Keratinocyte (primary cell): ENCODE measurements at places on chromosomes 12 and 14.

- peaks cover 4% of the 10 kb centered on the region for H3K36me3 ChIP-seq
- peaks cover 32% of the 10 kb centered on the region for H3K4me1 ChIP-seq
- no peak for DNase-seq
Observed at GRCh38 chr14:77316872-77317301, 3.8 kb downstream of the POMT2 start.

GRCh38 chr14:68935761-68936214, 43.3 kb downstream of the ACTN1 start:
- peaks cover 75% of the 10 kb centered on the region for H3K4me1 ChIP-seq
- peaks cover 49% of the 10 kb centered on the region for H3K36me3 ChIP-seq
- H3K4me3 ChIP-seq: no peak overlapping the region
- DNase-seq: no peak

- peaks cover 3% of the 10 kb centered on the region for H3K4me1 ChIP-seq
- H3K4me3 ChIP-seq: no peak overlapping the region
- no peak for DNase-seq
Observed at GRCh38 chr12:83886479-83886878, 1026.1 kb downstream of the SLC6A15 start.

DNA sequence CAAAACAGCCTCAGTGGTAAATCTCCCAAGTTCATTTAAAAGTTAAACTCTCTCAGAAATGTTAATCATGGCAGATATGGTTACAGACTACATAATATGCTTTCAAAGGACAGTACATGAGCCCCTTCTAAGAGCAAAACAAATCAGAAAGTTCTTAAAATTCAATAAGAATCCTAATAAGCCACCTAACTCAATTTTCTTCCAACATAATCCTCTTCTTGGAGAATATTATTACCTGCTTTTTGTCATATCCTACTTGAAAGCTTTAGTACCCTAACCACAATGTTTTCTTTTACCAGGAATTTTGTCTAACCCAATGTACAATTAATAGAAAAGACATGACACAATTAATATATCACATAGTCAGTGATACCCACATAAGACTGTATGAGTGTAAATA, 236.5 kb upstream of the ATP2B1 start:
- H3K4me1 ChIP-seq: peaks cover 26% of the 10 kb centered on the region
- no peaks in the 10 kb centered on the region for H3K36me3 ChIP-seq
- no peak overlapping the region for H3K27ac ChIP-seq
- no peak for DNase-seq

- H3K4me3 ChIP-seq: no peak overlapping the region
- no peak overlapping the region for H3K27ac ChIP-seq
- H3K27me3 ChIP-seq: no peaks in the 10 kb centered on the region
- no peak for DNase-seq
- H3K36me3 ChIP-seq: no peaks in the 10 kb centered on the region
Observed at GRCh38 chr12:2574355-2574935, 220.3 kb upstream of the FKBP4 start.

DNA sequence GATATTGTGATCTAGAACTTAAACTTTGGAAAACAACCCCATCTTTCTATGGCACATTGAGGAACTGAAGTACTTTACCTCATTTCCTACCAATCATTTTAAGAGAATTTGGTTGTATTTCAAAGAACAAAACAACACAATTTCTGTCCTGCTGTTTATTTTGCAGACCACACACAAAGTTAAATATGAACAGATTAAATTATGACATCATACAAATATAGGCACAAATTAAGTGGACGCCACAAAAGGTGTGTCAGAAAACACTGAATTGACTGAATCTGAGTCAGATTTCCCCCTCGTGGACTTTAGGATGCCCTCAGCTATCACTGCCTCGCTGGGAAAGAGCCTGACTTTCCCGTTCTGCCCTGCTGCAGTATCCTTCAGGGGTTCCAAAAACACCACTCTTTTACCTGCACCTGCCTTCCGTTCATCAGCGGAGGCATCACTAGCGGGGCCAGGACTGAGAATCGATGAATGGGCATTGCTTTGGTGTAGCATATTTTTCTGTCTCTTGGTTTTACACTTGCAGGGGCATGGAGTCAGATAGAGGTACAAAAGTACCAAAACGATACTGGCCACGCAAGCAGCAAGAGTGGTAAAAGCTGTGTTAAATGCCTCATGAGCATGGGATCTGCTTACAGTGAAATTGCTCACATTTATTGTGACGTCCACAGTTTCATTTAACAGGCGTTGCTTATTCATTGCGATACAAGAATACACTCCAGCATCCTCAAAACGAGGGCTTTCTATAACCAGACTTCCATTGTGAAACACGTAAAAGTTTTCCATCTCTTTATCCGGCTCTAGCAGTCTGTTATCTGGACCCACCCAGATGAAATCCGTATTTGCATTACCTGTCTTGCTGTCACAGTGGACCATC, 2.0 kb upstream of the PCED1B start:
- H3K27ac ChIP-seq: no peak overlapping the region
- H3K4me1 ChIP-seq: peaks cover 38% of the 10 kb centered on the region
- H3K4me3 ChIP-seq: peak overlapping the region; percentile 92
- H3K27me3 ChIP-seq: no peaks in the 10 kb centered on the region

GRCh38 chr12:128940090-128940888, 87.0 kb downstream of the GLT1D1 start:
- no peaks in the 10 kb centered on the region for H3K4me1 ChIP-seq
- no peaks in the 10 kb centered on the region for H3K27me3 ChIP-seq
- no peak for DNase-seq

DNA sequence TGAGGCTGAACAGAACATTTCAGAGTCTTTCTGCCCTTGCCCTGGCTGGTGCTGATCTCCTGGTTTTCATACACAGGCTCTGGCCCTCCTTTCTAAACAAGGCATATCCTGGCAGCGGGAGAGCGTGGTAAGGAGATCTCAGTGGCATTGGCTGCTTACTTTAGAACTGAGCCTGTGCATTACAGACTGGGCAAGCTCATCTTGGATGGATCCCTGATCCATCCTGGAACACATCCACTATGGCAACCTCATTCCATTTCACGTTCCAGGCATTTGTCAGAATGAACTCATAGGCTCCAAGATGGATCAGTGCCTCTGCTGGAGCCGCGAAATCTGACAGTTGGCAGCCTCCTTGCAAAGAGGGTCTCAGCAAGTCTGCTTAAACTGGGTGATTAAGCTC, 224.5 kb upstream of the PELI2 start:
- peaks cover 4% of the 10 kb centered on the region for H3K4me1 ChIP-seq
- no peak overlapping the region for H3K27ac ChIP-seq
- peaks cover 4% of the 10 kb centered on the region for H3K27me3 ChIP-seq
- H3K36me3 ChIP-seq: no peaks in the 10 kb centered on the region
- DNase-seq: no peak

- H3K4me1 ChIP-seq: no peaks in the 10 kb centered on the region
- no peak overlapping the region for H3K27ac ChIP-seq
- no peak for DNase-seq
- no peak overlapping the region for H3K4me3 ChIP-seq
Observed at GRCh38 chr12:20415641-20416040, 47.3 kb downstream of the PDE3A start.

DNA sequence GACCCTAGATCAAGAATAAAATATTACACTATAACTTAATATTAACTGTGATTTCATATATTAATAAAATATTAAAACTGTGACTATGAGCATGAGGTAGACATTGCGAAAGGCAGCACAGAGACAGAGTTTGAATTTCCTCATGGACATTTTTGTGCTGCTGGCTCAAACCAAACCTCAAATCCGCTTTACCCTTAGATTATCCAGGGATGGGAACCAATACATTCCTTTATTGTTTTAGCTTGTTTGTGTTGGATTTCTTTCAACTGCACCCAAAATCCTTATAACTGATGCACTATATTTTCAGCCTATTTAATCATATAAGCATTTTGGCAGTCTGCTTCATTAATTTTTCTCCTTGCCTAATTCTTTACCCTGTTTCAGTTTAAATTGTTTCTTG, 436.7 kb downstream of the ATP23 start:
- H3K27me3 ChIP-seq: no peaks in the 10 kb centered on the region
- H3K4me1 ChIP-seq: no peaks in the 10 kb centered on the region
- H3K27ac ChIP-seq: no peak overlapping the region
- no peak for DNase-seq

DNA sequence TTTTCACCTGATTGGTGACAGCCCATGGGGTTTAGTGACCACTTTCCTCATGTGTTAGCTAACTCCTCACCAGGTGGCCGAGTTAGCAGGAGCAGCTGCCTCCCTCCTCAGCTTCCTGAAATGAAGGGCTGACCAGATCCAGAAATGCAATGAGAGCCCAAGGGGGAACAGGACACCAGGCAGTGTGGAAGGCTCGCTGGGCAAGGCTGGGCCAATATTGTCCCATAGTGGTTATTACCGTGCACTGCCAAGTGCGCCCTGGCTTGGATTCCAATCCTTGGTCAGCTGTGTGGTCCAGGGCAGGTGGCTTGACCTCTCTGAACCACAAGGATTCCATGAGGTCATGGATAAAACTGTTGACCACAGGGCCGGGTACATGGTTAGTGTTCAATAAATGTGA, 3.6 kb upstream of the HSPB8 start:
- H3K27me3 ChIP-seq: no peaks in the 10 kb centered on the region
- peaks cover 20% of the 10 kb centered on the region for H3K4me1 ChIP-seq
- no peak for DNase-seq
- H3K4me3 ChIP-seq: no peak overlapping the region
- no peak overlapping the region for H3K27ac ChIP-seq
- H3K36me3 ChIP-seq: no peaks in the 10 kb centered on the region

DNA sequence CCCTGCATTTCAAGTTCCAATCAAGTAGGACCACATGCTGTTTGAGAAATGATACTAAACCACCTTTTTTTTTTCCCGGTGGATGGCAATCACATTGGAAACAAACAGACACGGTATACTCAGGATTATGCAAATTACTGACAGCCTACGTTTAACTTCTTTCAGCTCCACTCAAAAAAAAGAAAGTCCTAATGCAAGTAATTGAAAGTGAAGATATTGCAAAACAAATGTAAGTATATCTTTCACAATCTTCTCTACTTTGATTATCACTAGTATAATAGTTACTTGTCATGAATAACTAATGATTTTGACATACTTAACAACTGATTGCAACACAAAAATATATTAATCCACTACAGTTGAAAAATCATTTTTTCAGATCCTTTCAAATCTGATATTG, 2.6 kb upstream of the OSBPL8 start:
- no peak for DNase-seq
- H3K27me3 ChIP-seq: no peaks in the 10 kb centered on the region
- no peak overlapping the region for H3K4me3 ChIP-seq
- H3K36me3 ChIP-seq: no peaks in the 10 kb centered on the region
- peaks cover 12% of the 10 kb centered on the region for H3K4me1 ChIP-seq

- DNase-seq: no peak
- H3K27me3 ChIP-seq: no peaks in the 10 kb centered on the region
- H3K4me3 ChIP-seq: no peak overlapping the region
- H3K27ac ChIP-seq: no peak overlapping the region
Observed at GRCh38 chr12:75503459-75503858, 8.0 kb downstream of the KRR1 start.

DNA sequence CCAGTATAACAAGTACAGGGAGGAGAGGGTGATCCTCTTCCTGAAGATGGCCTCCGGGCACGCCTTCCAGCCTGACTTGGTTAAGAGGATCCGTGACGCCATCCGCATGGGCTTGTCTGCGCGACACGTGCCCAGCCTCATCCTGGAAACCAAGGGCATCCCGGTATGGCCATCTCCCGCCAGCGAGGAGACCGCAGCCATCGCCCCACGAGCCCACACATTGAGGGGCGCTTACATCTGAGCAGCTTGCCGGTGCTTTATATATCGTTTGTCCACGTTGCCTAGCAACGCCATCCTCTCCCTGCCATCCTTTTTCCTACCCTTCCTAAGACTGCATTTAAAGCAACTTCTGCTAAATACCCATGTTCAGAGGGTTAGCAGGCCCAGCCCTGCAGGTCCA, 71.5 kb downstream of the AACS start:
- H3K27me3 ChIP-seq: no peaks in the 10 kb centered on the region
- no peak for DNase-seq
- no peak overlapping the region for H3K27ac ChIP-seq
- no peak overlapping the region for H3K4me3 ChIP-seq

- no peak overlapping the region for H3K4me3 ChIP-seq
- peaks cover 7% of the 10 kb centered on the region for H3K27me3 ChIP-seq
- H3K27ac ChIP-seq: no peak overlapping the region
- no peaks in the 10 kb centered on the region for H3K4me1 ChIP-seq
- no peak for DNase-seq
Observed at GRCh38 chr12:52356031-52356761, 11.1 kb downstream of the KRT85 start.

GRCh38 chr12:46174061-46174662, 94.7 kb downstream of the SLC38A1 start:
- H3K27ac ChIP-seq: no peak overlapping the region
- H3K36me3 ChIP-seq: no peaks in the 10 kb centered on the region
- no peaks in the 10 kb centered on the region for H3K27me3 ChIP-seq

DNA sequence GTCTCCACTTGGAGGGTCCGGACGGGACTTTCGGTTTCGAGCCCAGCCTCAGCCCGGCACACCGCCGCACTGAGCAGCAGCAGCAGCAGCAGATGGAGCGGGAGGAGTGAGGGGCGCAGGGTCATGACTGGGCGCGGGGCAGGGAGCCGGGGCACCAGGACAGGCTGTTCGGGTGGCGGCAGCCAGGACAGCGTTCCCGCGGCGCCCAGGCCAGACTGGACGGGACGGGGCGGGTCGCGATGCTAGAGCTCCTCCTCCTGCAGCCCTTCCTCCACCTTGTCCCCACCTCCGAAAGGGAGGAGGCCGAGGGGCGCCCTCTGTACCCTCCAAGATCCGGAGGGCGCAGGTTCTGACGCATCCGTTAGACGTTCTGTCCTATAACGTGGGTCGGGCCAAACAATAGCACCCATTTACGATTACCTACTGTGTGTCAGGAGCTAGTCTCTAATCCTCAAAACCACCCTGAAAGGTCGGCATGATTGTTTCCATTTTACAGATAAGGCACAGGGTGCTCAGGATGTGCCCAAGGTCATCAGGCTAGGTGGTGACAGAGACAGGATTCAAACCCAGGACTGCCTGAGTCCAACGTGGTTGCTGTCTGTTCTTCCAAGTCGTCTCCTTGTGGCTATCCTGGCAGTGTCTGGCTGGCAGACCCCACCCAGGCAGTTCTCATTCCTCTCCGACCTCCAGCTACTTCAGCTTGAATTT, at the start of gene FKBP11:
Gene FKBP11, minus strand, starts transcription at position 189 of the 708 bp plus-strand sequence. Its CDS starts 64 bp downstream, at position 125.
- H3K27ac ChIP-seq: peak within 1 kb of the TSS; percentile 70
- H3K27me3 ChIP-seq: no peaks in the 10 kb centered on the region
- no peak for DNase-seq
- peaks cover 34% of the 10 kb centered on the region for H3K36me3 ChIP-seq
- peaks cover 4% of the 10 kb centered on the region for H3K4me1 ChIP-seq
- H3K4me3 ChIP-seq: peak within 1 kb of the TSS; percentile 87

DNA sequence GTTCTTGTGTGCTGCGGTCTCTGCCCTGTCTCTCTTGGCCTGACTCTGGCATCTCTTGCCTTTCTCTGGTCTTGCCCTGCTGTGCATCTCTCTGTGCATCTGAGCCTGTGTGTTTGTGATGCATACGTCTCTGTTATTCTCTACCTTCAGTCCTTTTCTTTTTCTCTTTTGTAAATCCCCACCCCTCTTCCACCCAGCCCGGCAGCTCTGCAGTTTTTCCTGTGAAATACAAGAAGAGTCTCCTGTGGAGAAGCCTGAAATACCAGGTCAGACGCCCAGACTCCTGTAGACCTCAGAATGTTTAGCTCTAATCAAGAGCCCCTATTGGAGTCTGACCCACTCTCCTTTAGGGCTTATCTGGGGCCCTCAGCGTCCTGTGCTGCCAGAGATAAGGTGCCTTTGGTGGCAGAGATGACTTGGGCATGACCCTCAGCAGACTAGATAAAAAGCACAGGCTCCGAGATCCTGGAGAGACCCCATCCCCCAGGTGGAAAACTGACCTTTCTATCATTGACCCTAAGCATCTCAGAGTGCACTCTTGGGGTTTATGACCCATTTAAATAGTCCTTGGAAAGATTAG, 167.5 kb upstream of the SRRM4 start:
- no peaks in the 10 kb centered on the region for H3K27me3 ChIP-seq
- H3K36me3 ChIP-seq: no peaks in the 10 kb centered on the region
- H3K4me3 ChIP-seq: no peak overlapping the region
- H3K4me1 ChIP-seq: no peaks in the 10 kb centered on the region
- DNase-seq: no peak
- no peak overlapping the region for H3K27ac ChIP-seq
